ENCODE measurements at places on chromosomes 1 and 21.

- no peak for DNase-seq
Measured at GRCh38 chr1:224914292-224914900, 15.1 kb upstream of the DNAH14 start.

DNA sequence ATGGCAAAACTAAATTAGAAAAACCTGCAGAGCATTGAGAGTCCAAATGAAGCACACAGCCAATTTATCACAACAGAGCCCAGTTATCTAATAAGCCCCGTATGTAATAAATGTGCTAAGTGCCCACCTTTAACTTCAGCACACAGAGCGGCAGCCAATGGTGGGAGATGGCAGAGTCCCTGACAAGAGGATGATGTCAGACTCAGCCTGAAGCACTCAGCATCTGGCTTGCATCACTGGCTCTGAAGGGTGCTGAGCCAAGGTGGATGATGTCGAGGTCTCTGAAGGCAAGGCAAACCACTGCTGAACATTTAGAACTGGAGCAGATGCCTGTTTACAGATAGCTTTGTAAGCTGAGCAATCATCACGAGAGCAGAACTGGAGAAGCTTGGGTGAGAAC, 118.3 kb downstream of the NUF2 start:
- peak; percentile 65 for DNase-seq

DNA sequence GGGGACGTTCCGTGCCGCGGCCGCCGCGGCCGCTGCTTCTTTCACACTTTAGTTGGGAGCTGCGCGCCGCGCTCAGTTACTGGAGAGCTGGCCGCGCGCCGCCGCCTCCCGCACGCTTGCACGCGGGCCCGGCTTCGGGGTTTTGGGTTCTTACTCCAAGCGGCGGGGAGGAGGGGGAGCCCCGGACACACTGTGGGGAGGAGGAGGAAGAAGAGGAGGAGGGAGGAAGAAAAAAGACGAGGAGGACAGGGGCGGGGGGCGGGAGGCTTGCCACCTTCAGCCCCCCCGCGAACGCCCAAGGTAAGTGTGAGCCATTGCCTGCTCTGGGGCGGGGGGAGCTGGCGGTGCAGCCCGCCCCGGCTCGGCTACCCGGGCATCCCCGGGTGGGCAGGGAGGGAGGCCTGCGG, 243 bp downstream of the C1orf21 start:
- DNase-seq, result peak; percentile 54

GRCh38 chr1:16906873-16907272, 11.1 kb downstream of the RNU1-2 start:
- no peak for DNase-seq

- DNase-seq, result no peak
Measured at GRCh38 chr21:35868005-35868868, 192.1 kb downstream of the SETD4 start.

GRCh38 chr1:45456531-45456930, 34.4 kb downstream of the TESK2 start:
- no peak for DNase-seq

GRCh38 chr1:170494369-170494768, 37.6 kb upstream of the GORAB start:
- no peak for DNase-seq

- DNase-seq, result peak; percentile 62
Measured at GRCh38 chr1:243848858-243849420, 1.1 kb downstream of the AKT3 start.

DNA sequence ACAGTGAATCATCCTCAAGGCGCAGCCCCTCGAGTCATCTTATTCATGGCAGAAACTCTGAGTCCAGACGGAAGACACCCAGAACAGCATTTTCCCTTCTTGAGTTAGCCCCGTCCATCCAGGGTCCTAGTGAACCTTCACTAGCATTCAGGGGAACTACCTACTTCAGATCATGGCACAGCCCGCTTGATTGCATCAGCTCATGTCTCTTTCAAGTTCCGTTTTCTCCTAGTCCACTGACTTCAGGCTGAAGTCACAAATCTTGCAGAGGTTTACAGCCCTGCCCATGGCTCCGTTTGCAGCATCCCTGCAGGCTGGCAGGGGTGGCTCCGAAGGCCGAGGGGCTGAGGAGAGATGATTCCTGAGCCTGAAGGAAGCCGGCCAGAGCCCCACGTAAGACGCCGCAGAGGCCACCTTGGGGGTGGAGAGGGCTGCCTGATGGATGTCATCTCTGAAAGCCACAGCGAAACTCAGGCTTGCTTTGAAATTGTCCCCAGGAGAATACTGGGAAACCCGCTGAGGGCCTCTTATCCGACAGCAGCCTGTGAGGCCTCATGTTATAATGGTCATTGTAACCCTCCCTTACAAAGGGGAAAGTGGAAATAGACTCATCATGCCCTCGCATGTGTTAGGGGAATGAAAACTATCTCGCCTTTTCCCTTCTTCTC, 310.2 kb upstream of the AJAP1 start:
- no peak for DNase-seq

DNA sequence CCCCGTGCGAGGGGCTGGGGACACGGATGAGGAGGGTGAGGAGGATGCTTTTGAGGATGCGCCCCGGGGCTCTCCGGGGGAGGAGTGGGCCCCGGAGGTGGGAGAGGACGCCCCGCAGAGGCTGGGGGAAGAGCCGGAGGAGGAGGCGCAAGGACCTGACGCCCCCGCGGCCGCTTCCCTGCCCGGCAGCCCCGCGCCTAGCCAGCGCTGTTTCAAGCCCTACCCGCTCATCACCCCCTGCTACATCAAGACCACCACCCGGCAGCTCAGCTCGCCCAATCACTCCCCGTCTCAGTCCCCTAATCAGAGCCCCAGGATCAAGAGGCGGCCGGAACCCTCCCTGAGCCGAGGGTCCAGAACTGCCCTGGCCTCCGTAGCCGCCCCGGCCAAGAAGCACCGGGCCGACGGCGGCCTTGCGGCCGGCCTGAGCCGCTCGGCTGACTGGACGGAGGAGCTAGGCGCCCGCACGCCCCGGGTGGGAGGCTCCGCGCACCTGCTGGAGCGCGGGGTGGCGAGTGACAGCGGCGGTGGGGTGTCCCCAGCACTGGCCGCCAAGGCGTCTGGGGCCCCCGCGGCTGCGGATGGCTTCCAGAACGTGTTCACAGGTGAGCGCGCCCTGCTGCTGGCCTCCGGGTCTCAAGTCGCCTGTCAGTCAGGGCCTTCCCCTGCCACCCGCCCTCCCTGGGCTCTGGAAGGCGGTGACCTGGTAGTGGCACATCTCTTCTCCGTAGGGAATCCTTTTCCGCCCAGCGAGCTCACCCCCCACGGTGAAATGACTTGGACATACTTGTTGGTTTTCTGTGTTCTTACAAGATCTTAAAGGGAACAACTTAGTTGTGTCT, 1.7 kb downstream of the FMN2 start:
- peak; percentile 59 for DNase-seq

- DNase-seq, result no peak
Measured at GRCh38 chr1:92980732-92981647, 19.7 kb upstream of the DIPK1A start.

GRCh38 chr1:19412654-19413053, 72.7 kb downstream of the CAPZB start:
- DNase-seq, result peak; percentile 11

DNA sequence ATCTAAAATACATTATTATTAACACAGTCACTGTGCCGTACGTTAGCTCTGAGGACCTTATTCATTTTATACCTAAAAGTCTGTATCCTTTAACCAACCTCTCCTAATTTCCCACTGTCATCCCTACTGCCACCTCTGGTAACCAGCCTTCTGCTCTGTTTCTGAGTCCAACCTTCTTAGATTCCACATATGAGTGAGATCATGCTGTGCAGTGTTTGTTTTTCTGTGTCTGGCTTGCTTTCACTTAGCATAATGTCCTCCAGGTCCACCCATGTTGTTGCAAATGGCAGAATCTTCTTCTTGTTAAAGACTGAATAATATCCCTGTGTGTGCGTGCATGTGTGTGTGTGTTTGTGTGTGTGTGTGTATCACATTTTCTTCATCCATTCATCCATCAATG, 64.2 kb downstream of the ETS2 start:
- peak; percentile 84 for DNase-seq

- DNase-seq, result no peak
Measured at GRCh38 chr1:39852876-39853275, 30.4 kb downstream of the TRIT1 start.

- DNase-seq, result no peak
Measured at GRCh38 chr1:63937461-63938022, 163.7 kb downstream of the ROR1 start.

- DNase-seq, result no peak
Measured at GRCh38 chr1:108016451-108016920, 51.5 kb upstream of the VAV3 start.

GRCh38 chr1:198543670-198544260, 3.3 kb upstream of the ATP6V1G3 start:
- no peak for DNase-seq

DNA sequence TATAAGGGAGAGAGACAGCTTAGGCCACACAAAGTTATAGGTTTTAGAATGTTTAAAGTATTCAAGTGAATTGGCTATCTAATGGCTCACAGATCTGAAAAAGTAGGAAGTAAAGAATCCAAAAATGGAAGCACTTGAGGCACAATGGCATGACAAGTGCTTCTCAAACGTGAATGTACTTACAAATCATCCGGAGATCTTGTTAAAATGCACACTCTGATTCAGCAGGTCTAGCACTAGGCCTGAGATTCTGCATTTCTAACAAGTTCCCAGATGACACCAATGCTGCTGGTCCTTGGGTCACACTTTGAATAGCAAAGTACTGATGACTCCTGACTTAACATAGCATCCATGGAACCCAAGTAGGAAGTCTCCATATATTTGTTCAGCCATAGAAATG, 20.9 kb upstream of the AGL start:
- DNase-seq, result peak; percentile 69

GRCh38 chr1:244974106-244974505, 109.8 kb upstream of the HNRNPU start:
- DNase-seq, result no peak

- no peak for DNase-seq
Measured at GRCh38 chr1:36133484-36133883, 8.5 kb upstream of the COL8A2 start.

- no peak for DNase-seq
Measured at GRCh38 chr1:202149566-202149965, 5.0 kb upstream of the ARL8A start.

DNA sequence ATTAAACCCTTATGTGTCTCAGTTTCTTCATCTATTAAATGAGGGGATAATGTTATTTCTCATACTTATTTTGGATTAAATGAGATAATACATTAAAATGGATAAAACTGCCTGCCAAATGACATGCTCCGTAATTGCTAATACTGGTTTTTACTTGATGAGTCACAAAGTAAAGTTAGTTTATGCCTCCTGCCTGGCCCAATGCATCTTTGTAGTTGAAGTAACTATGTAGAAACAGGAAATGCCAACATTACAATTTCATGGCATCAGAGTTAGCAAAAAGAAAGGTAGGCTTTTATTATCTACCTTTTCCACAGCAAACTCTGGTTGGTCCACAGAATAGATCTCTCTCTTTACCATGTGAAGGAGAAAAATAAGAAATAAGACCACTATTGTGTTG, 214.5 kb downstream of the TBX15 start:
- DNase-seq, result no peak

- DNase-seq, result no peak
Measured at GRCh38 chr1:232445361-232446106, 184.4 kb downstream of the SIPA1L2 start.

- no peak for DNase-seq
Measured at GRCh38 chr1:65421351-65422025, 1.0 kb downstream of the LEPR start.

DNA sequence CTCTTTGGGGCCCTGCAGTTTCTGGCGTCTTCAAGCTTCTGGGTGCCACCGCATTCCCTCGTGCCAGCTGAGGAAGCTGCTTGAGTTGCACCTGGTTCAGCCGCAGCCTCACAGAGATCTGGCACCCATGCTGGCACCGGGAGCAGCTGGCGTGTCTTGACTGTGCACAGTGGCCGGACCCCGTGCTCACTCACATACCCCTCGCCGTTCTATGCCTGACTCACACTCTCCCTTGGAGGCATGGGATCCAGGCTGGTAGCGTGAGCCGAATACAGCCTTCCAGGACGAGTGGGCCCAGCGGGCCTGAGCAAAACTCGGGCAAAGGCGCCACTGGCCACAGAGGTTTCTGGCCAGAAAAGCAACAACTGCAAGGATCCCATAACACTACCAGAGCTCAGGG, 8.6 kb upstream of the MTR start:
- no peak for DNase-seq

DNA sequence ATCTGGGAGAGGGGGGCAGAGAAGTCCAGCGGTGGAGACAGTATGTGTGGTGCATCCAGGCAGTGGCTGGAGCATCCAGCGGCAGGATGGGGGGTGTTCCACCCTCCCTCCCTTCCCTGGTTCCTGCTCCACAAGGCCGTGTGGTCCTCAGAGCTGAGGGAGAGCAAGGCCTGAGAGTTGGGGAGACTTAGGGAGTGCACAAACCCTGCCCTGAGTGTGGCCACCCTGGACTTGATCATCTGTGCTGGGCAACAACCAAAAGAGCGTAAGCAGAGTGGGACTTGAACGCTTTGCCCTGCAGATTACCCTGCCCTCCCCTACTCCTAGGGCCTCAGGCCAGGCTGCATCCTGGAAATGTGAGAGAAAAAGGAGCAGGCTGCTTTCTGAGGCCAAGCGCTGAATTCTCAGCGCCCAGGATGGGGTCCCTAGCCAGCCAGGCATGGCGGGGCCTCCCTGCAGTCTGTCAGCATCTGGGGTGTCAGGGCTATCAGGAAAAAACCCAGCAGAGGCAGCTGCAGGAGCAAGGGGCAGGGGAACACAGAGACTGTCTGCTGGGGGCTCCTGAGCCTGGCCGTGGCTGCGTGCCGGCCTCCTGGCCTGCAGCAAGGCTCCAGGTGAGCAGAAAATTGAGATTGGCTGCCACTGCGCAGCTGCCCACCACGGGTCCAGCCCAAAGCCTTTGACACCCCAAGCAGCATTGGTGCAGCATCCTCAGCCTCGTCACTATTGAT, 266.2 kb downstream of the NPHP4 start:
- DNase-seq, result no peak

GRCh38 chr1:153962088-153963029, 978 bp downstream of the SLC39A1 start:
- no peak for DNase-seq

DNA sequence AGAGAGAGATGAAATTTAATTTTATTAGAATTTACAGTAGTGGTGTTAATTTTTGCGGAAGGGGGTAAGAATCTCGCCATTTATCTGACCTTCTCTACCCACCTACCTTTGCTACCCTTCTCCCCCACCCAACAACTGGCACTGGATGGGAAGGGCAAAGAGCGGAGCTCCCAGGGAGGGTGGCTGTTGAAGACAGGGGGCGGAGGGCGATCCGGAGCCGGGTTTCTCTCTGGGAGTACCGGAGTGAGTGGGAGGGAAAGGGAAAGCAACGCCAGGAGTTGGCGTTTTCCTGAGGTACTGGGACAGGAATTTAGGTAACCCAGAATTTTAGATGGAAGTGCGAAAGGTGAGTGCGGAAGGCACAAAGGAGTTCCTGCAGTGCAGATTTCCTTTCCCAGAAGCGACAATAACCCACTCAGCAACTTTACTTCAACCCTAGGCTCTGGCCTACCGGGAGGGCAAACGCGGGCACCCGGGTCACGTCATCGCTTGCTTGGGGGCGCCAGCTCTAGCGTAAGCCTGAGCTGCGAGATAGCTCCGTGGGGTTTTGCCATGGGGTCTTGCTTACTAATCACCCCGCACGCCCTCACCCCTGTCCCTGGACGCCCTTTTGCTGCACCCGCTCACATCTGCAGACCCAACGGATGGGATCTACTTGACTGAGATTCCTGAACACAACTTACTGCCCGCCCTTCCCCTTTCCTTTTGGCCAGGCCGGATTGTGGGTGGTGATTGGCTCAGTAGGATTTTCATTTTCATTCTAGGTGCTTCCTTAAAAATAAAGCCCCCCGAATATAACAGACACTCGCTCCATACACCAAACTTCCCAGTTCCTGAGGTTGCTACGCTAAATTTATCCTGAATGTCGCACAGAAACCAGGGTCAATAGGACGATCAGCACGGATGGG, 413.0 kb upstream of the ESRRG start:
- DNase-seq, result peak; percentile 9

All from NCI-H345 (cell line).